Activated T-helper 1 cell treated with Interleukin-2 at 50 U/mL for 16 hours (primary cell): ENCODE measurements at places on chromosomes 11 and 22.

DNA sequence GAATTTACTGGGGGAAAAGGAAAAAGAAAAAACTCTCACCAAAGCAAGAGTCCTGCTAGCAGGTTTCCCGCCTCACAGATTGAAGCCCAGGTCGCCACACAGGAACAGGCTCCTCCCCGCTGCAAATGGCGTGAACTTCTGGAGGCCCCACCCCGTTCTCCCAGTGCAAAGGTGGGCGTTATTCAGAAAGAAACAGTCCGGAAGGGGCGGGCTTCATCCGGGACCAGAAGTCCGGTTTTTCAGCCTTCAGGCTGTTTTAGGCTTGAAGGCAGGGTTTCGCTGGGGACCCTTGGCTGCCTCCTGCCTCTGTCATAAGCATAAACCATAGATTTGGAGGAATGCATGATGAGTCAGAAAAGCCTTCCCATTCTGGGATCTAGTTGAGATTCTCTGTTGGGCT, 148.3 kb upstream of the POU2AF2 start:
- DNase-seq = no peak

GRCh38 chr11:30683176-30683575, 97.0 kb upstream of the MPPED2 start:
- DNase-seq = no peak

GRCh38 chr11:100612766-100613165, 74.3 kb upstream of the ARHGAP42 start:
- DNase-seq = no peak

DNA sequence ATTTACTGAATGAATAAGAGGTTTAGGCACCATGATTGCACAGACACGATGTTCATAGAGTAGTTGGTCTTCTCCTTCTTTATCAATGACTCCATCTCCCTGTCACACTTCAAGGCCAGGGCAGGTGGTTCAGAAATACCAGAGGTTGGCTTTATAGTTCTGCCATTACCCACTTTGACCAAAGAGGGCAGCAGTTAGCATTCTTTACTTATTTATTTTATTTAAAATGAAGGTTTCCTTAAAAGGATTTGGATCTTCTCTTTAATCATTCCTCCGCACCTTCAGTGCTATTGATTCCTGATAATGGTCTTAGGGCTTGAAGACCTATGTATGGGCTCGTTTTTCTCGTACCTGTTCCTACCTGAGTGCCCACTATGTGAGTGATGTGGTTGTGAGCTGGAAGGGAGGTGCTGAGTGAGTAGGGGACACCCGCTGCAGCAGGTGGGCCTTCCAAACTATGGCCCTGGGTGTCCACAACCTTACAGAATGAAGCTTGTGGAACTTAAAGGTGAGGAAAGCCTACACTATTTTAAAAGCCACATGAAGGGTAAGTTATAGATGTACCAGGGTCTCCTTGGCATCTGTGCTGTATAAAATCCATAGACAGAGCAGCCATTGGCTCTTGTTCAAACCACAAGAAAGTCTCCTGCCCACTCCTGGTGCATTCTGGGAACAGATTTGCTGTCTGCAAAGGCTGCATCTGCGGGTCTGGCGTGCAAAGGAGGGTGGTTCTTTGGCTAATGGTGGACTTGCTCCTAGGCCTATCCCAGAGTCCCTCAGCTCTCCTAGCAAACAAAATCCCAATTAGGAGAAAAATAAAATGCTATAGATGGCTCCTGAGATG, 35.0 kb downstream of the TIMP3 start:
- DNase-seq = no peak

DNA sequence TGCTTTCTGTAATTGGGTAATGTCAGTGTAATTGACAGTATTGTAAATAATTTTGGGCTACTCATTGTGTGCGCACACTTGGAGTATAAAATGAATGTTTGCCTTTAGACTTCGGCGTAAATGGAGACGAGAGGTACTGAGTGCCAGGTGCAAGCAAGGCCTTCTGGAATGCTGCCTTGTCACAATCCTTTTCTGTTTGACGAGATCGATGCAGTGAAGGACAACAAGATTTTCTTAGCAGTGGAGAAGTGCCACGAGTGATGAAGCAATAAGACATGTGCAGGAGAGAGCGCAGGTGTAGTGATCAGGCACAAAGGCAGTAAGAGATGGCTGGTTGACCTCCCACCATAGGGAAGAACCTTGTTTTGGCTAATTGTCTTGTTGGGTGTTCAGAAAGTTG, 67.5 kb downstream of the DDX10 start:
- no peak for DNase-seq

DNA sequence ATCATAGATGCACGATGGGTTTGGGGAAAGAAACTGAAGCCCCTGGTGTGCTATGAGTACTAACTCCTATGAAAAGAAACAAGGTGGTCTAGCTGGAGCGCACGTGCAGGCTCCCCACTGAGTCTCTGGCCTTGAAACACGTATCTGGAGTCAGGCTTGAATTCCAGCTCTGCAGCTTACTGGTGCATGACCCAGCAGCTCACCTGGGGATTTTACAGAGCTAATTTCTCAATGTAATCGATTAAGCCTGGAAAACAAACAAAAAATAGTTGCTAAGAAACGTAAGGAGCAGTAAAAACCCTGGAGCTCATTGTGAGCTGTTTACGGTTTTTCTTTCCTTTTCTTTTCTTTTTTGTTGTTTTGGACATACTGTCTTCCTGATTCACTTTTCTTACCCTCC, 12.3 kb downstream of the KCNJ1 start:
- no peak for DNase-seq

DNA sequence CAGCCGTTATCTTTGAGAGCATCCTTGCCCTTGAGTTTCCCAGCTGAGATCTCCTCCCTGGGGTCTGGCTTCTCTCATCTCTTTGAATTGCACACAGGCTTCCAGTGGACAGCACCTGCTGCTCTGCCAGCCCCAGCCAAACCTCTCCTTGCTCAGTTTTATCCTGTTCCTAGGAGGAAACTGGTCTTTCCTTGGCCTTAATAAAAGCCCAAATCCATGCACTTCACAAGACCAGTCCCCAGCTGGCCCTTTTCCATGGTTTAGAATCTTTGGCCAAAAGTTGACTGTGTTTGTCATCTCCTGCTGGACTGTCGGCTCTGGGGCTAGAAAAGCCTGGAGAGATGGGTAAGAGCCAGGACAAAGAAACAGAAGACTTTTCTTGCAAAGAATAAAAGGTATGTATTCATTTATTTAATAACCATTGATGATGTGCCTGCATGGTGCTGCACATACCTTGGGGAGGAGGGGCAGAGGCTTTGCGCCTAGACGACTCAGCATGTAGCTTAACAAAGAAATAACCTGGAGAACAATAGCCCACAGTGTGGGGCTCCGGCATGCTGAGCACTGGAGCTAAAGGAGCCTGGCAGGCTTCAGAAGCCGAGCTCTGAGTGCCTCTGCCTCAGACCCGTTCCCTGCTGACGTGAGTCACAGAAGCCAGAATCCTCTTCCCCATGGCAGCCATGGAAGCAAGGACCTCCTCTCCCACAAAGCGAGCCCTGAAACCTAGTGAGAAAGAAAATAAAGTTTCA, 319.3 kb upstream of the B3GAT1 start:
- no peak for DNase-seq

DNA sequence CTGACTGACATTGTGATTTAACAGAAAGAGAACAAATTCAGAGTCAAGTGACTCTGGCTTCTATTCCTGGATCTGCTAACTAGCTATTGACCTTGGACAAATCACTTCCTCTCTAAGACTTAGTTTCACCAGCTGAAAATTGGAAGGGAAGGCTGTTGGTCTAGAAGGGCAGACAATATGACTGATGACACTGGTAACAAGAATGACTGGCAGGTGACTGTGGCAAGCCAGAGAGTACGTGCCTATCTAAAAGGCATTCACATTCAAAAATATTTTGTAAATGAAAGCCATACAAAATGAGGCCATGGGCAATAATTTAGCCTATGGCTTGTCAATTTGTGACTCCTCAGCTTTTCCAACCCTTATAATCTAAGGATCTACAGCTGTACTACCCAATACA, 23.5 kb downstream of the SERGEF start:
- DNase-seq = no peak

DNA sequence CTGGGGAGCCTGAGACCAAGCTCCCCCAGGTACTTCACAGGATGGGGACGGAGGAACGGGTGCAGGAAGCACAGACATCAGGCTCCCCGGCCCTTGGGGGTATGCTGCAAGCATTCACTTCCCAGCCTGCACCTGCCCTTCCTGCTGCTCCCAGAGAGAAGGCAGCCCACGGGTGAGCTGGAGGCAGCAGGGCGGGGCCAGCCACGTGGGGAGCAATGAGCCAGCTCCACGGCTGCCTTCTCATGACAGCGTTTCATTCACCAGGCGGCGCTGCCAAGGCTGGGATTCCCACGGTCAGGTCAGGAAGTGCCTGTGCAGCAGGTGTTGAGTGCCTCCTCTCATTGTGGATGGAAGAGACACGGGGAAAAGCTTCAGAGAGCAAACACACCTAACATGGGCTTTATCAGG, 14.5 kb upstream of the PHLDA2 start:
- DNase-seq = no peak

DNA sequence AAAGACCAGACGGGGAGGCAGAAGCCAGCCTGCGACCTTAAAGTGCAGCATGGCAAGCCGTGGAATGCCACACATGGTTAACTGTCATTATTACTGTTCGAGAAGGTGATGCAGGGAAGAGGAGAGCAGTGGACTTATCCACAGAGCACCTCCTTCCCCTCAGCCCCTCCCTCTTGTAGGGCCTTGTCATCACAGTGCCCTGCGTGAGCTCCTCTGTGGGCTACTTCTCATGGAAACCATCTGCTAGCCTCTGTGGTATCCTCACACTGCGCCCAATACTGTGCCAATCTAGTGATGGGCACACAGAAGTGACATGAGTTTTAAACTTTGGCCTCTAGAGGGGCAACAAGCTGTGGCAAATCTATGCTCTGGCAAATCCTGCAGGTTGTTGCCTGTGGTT, 18.2 kb upstream of the CCDC134 start:
- no peak for DNase-seq

GRCh38 chr11:104916442-104916841, 18.2 kb upstream of the CASP12 start:
- DNase-seq = no peak

DNA sequence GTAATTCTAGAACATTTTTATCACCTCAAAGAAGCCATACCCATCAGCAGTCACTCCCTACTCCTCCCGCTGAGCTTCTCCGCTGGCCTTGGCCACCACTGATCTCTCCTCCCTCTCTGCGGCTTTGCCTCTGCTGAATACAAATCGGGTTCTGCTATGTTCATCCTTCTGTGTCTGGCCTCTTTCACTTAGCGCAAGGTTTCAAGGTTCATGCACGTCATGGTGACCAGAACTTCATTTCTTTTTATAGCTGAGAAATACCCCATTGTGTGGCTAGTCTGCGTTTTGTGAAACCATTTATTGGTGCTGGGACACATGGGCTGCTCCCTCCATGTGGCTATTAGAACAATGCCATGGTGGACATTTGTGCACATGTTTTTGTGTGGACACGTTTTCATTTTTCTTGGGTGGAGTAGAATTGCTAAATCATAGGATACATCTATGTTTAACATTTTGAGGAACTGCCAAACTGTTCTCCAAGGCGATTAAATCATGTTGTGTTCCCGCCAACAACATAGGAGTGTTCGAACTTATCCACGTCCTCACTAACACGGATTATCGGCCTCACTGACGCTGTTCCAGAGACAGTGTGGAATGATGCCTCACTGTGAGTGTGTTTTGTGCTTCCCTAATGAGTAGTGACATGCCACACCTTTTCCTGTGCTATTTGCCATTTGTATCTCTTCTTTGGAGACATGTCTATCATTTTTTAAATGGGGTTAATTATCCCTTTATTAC, 24.2 kb upstream of the KRTAP5-6 start:
- DNase-seq = no peak

DNA sequence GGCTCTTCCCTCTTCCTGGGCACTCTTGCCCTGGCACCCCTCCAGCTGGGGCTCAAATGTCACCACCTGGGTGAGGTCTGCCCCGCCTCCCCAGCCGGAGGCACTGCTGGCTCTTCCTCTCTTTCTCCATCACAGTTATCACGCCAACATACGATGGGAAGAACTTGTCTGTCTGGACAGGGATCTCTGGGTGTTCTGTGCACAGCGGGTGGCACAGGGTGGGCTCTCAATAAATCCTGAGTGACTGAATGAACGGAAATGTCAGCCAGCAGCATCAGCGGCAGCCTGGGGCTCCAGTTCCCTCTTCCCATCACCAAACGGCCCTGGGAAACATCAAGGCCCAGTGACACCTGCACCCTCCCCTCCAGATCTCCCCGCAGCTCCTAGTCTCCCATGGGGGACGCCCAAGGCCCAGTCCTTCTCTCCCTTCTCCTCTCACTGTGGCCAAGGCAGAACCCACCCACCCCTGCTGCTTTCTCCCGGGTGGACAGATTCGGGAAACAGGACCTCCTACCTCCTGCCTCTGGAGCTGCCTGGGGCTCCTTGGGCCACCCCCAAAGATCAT, 440 bp upstream of the SLC25A45 start:
- DNase-seq = no peak

DNA sequence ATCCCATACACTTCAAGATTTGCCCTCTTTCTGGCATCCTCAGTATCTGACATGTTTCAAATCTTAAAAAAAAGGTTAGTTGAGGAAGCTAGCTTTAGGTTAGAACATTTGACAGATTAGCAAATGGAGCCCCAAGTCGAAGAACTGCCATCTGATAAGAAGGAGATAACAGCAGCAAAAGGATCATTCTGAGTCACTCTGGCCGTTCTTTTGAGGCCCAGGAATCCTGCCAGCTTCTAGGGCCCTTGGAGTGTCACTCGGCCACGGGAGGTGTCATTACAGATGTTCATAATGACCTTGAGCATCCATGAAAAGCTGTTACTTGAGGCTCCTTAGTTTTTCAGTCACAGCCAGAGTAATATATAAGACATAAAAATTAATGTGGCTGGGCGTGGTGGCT, 132.1 kb upstream of the RASSF10 start:
- no peak for DNase-seq

DNA sequence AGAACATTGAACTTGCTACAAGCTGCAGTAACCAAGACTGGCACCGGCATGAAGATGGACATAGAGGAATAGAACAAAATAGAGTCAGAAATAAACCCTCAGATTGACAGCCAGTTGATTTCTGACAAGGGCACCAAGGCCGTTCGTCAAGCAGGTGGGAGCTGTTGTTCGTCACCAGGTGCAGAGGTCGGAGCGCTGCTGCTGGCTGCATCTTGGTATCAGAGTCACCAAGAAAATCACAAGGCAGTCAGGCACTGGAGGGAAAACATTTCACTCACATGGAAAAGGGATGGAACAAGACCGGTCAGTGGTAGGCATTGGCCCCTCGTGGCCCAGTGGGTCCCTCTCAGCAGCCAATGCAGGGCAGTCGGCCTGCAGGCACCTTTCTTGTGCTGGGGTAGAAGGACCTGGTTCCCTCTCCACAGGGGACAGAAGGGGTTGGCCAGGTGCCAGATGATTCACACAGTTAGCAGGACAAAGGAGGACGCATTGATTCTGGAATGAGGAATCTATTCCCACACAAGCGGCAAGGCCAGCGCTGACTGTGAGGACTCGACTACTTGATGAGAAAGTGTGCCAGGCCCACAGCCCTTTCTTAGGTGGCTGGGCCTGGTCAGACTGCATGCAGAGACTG, 115.8 kb upstream of the FGF3 start:
- DNase-seq = no peak

GRCh38 chr11:59255281-59255680, 42.6 kb upstream of the MPEG1 start:
- no peak for DNase-seq

- DNase-seq = no peak
Observed at GRCh38 chr11:75022296-75022695, 33.6 kb downstream of the NEU3 start.
